Activated effector memory CD4-positive, alpha-beta T cell treated with Interleukin-2 at 50 U/mL for 16 hours (primary cell): ENCODE measurements at places on chromosomes 7 and 10.

GRCh38 chr10:125721035-125721434 is 1.5 kb downstream of the EDRF1 start:
- DNase-seq, result no peak

DNA sequence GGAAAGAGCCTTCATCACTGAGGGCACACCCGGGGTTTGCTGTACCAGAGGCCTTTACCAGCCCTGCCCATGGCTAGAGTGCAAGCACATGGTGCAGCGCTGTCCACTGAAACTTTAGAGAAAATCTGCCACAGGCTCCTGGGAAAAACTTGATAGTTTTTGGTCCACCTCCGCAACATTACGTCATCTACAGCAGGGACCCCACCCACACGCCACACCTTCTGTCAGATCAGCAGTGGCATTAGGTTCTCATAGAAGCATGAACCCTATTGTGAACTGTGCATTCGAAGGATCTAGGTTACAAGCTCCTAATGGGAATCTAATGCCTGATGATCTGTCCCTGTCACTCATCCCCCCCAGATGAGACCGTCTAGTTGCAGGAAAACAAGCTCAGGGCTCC is 2.5 kb upstream of the ODAD2 start:
- DNase-seq, result no peak

DNA sequence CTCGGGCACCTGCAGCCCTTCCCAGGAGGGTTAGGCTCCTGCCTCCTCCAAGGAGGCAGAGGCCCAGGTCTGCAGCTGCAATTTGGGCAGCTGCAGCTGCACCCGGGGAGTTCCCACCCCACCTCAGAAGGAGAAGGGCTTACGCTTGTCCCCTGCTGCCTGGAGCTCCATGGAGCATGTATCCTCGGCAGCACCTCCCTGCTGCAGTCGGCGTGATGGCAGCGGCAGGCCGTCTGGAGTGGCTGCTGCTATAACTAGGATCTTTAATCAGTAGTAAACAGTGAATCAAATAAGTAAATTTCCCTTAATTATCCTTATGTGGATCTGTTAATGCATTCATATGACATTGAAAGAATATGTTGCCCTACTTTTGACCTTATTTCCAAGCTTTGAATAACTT is 167.0 kb downstream of the PON1 start:
- no peak for DNase-seq

GRCh38 chr10:90885176-90885575 is 13.4 kb downstream of the RPP30 start:
- no peak for DNase-seq

DNA sequence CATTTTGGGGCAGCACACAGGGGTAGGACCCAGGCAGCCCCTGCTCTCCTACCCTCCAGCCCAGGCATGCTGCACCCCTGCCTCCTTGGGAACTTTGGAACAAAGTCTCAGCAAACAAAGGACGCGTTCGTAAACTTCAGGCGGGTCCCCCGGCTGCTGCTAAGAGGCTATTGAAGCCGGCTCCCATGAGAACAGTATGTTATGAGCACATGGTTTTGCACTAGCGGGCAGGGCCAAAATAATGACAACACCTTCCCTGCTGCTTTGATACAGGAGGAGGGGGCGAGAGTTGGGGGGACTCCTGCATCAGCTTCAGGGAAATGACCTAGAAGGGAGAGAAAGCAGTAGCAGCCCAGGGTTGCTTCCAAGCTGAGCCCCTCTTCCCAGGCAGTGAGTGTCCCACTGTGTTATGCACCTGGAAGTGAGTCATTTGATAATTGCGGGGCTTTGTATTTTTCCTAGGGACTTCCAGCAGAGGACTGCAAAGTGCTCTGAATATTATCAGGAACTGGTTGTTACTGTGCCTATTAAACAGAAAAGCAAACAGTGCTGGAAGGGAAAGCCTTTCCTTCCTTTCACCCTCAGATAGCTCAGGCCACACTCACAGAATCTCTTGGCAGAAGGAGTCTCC is 6.9 kb downstream of the ITPRIP start:
- DNase-seq, result no peak

DNA sequence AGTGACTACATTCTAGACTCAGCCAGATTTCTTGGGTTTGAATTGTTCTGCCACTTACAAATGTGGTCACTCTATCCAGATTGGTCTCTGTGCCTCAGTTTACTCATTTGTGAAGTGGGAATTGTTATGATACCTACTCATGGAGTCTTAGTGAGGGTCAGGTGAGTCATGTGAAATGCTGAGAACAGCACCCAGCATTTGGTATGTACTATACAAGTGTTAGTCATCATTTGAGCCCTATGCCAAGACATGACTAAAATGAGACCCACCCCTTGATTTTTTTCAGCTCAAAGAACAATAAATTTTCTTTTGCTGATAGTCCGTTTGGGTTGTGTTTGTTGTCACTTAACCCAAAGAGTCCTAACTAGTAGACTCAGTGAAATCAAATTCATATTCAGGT is 92.8 kb downstream of the CHN2 start:
- no peak for DNase-seq
